CD4-positive, alpha-beta T cell treated with Interferon gamma for 1 hour (primary cell): ENCODE measurements at places on chromosomes 1 and 21.

DNA sequence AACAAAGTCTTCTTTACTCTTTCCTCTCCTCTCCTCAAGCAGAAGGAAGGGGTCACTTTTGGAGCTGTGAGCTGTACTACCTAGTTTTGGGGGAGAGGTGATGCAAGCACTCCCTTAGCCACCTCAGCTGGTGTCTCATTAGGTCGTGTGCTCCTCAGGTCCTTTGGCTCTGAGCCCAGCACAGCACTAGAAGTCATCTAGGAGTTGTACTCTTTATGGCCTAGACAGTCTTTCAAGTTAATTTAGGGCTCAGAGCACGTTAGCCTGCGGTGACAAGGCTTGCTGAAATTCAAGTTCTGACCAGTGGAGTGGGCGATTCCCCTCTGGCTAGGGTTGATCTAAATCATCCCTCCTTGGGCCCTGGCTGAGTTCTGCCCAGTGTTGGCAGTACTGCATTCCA is 48.0 kb upstream of the WDR26 start:
- no peak for DNase-seq

GRCh38 chr1:82141390-82141789 is 340.7 kb downstream of the ADGRL2 start:
- no peak for DNase-seq

DNA sequence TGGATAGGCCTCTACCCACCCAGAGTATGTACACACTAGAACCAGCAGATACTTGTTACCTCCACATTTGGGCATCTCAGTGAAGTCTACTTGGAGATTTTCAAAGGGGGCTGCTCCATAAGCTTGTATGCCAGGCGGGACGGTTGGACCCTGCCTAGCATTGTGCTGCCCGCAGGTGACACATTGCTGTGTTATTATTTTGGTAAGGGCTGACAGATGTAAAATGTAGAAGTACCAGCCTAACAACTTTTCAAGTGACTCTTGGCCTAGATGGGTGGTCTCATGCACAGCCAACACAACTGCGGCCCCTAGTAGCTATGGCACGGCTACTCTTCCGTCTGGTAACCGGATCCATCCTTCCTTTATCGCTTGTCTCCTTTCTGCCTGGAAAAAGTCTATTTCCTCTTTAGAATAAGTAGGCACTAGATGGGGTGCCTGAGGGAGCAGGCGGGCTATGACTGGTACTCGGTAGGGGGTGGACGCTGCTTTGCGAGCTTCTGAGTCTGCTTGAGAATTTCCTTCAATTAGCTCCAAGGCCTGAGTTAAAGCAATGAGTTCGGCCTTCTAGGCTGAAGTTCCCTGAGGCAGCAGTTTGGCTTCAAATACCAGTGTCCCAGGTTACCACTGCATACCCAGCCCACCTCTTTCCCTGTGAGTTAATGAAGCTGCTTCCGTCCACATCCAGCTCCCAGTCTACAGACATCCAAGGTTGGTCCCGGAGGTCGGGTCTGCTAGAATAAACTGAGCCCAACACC is 405.3 kb downstream of the TGFB2 start:
- DNase-seq: no peak

- no peak for DNase-seq
Measured at GRCh38 chr1:247913786-247914185, 6.3 kb upstream of the OR2T8 start.

- DNase-seq: no peak
Measured at GRCh38 chr1:77802026-77802425, 22.6 kb downstream of the MIGA1 start.

DNA sequence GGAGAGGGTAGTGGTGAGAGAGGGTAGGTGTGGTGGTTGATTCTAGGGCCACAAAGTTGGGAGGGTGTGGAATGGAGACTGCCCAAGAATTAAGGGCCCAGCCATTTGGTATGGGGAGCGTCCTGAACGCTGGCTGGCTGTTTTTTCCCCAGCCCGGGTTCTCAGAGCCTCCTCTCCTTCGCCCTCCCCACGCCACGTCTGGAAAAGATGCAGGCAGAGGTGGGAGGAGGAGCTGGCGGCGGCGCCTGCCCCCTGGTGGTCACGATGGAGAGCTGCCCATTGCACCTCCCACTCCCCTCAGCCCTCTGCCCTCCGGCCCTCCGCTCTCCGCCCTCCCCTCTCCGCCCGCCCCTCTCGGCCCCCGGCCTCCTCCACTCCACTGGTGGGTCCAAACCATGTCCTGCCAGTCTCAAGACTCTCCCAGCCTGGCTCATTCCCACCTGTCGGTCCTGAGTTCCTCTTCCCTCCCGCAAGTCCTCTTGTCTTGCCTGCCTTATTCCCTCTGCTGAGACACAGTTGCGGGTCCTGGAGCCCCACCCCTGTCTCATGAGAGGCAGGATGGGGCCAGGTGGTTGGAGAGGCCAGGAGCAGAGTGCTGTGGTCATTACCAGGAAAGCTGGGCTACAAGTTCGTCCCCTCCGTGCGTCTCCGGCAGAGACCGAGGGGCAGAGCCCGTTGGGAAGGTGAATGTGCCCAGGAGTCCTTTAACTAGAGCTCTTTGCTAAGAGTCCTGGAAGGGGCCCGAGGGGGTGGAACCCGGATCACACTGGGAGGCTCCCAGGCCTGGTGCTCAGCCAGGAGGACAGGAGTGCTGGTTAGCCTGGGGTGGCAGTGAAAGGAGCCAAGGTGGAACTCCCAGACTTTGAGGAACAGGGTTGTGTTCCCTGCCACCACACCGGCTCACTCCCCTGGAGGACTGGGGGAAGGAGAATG is 22.6 kb downstream of the ETNK2 start:
- peak; percentile 63 for DNase-seq

- no peak for DNase-seq
Measured at GRCh38 chr1:10283318-10283984, 73.1 kb downstream of the KIF1B start.

DNA sequence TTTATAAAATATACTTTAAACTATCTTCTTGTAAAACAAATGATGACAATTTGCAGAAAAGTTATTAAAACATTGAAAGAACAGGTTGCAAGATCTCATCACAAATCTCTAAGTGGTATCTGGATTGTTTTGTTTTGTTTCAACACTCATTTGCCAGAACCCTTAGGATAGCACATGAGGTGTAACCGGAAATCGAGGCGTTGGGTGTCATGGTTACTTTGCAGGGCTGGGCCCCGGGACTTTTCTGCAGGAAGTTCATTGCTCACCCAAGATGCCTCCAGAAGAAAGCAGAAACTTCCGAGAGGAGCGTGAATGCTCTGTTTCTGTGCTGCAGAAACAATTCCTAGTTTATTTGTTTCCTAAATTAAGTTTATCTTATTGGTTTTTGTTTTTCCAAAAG is 2.5 kb downstream of the DISC1 start:
- DNase-seq: peak; percentile 7

- DNase-seq: no peak
Measured at GRCh38 chr1:244779410-244779809, 56.0 kb upstream of the COX20 start.

- DNase-seq: no peak
Measured at GRCh38 chr1:14522926-14523241, 75.6 kb upstream of the KAZN start.

GRCh38 chr1:201190005-201190404 is 619 bp upstream of the IGFN1 start:
- no peak for DNase-seq

- no peak for DNase-seq
Measured at GRCh38 chr1:43625063-43625780, 24.7 kb upstream of the KDM4A start.

- DNase-seq: no peak
Measured at GRCh38 chr1:204962742-204963632, 80.0 kb upstream of the CNTN2 start.

- DNase-seq: no peak
Measured at GRCh38 chr1:8733484-8733883, 84.0 kb downstream of the RERE start.

DNA sequence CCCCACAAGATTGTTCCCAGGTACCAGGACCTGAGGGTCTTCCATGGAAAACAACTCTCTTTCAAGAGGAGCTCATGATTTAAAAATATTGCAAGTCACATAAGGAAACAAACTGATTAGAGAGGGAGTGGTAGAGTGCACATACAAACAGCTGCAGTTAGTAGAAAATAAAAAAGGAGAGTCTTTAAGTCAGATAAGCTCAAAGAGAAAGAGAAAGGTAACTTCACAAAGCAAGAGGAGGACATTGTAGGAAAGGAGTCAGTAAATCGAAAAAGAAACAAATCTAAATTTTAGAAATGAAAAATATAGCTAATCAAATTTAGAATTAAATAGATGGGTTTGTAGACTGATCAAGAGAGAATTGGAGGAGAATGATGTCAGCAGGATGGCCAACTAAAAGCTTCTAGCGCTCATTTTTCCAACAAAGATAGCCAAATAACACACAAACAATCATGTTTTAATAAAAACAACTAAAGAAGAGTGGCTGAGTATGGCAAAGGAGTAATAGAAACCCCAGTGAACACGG is 86.1 kb upstream of the CD53 start:
- no peak for DNase-seq
